ENCODE measurements at places on chromosomes 3 and 15. TPM values are rescaled to one million over a fixed set of nuclear protein-coding genes. Genes with fewer than 3 reads are reported as not detected.
A peak's percentile ranks its signal among the peaks of the same experiment; 100 is the strongest.

- H3K36me3 ChIP-seq, result no peaks in the 10 kb centered on the region
- no peaks in the 10 kb centered on the region for H3K27me3 ChIP-seq
- no peak overlapping the region for H3K4me3 ChIP-seq
- no peak for DNase-seq
- no peak overlapping the region for H3K27ac ChIP-seq
These were observed 150.6 kb downstream of the RAB11A start for GRCh38 chr15:66019826-66020398.

DNA sequence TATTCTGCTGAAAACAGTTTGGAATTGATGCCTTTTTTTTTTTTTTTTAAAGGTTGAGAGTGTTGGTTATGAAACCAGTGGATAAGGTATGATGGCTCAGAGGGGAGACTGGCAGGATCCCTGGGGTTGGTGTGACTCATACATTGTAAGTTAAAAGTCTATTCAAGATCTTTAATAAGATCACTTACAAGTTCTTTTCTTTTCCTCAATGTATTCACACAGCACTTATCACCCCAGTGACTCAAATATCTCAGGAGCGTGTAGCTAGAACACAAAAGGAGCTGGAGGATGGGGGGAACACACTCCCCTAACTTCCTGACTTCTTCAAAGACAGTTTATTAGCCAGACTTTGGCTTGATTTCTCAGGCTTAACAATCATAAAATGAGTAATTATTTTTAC lies 285.3 kb downstream of the SV2B start:
- H3K27ac ChIP-seq, result no peak overlapping the region
- no peaks in the 10 kb centered on the region for H3K27me3 ChIP-seq
- no peak overlapping the region for H3K4me3 ChIP-seq
- no peaks in the 10 kb centered on the region for H3K4me1 ChIP-seq
- H3K36me3 ChIP-seq, result no peaks in the 10 kb centered on the region

LINGO1 gene
- 0.63 TPM for total RNA-seq

DNA sequence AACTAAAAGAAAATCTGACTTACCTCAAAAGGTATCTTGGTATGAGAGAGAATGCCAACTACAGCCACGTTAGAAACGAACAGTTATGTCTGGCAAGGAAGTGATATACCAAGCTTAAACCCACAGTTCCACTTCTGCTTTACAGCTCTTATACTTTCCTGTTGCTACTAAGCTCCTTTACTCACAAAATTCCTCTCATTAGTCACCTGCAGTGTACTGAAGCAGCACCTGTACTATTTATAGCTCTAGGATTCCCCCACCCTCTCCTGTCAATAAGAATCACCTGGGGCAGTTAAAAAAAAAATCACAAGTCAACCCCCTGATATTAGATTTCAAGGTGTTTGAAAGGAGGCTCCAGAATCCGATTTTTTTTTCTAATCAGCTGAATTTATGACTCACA lies 2.9 kb upstream of the TMEM266 start:
- peak overlapping the region; percentile 4 for H3K27ac ChIP-seq
- H3K36me3 ChIP-seq, result no peaks in the 10 kb centered on the region

NRG4 gene
- total RNA-seq, result not detected

GRCh38 chr3:51397392-51397791 lies 6.3 kb downstream of the RBM15B start:
- H3K36me3 ChIP-seq, result peaks cover 33% of the 10 kb centered on the region
- H3K4me3 ChIP-seq, result no peak overlapping the region
- H3K27me3 ChIP-seq, result no peaks in the 10 kb centered on the region
- DNase-seq, result no peak
- H3K27ac ChIP-seq, result no peak overlapping the region

DNA sequence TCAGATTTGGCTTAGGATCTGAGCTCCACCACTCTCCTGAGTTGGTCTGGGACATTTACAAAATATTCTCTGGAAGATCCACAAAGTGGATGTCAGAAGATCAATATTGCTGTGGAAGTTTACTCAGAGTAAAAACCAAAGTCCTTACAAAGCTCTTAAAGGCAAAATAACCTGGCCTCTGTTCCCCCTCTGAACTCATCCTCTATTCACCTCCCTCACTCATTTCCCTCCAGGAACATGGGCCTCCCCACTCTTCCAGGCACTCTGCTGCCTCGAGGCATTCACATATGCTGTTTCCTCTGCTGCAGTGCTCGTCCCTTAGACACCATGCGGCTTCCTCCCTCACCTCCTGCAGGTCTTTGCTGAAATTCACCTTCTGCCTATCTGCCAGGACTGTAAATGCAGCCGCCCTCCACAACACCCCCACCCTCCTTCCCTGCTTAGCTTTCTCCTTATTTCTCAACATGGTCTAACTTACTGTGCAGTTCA lies 19.1 kb upstream of the CCDC174 start:
- no peak overlapping the region for H3K27ac ChIP-seq
- no peaks in the 10 kb centered on the region for H3K4me1 ChIP-seq
- DNase-seq, result no peak
- no peak overlapping the region for H3K4me3 ChIP-seq
- no peaks in the 10 kb centered on the region for H3K36me3 ChIP-seq
- H3K27me3 ChIP-seq, result no peaks in the 10 kb centered on the region

- no peaks in the 10 kb centered on the region for H3K27me3 ChIP-seq
- no peak overlapping the region for H3K4me3 ChIP-seq
- H3K36me3 ChIP-seq, result peaks cover under 1% of the 10 kb centered on the region
- H3K4me1 ChIP-seq, result no peaks in the 10 kb centered on the region
- DNase-seq, result no peak
These were observed 45.4 kb downstream of the PLOD2 start for GRCh38 chr3:146115619-146116018.

GRCh38 chr3:152259468-152259867 lies 9.3 kb upstream of the MBNL1 start:
- peaks cover 49% of the 10 kb centered on the region for H3K4me1 ChIP-seq
- H3K4me3 ChIP-seq, result no peak overlapping the region
- no peak for DNase-seq
- H3K36me3 ChIP-seq, result no peaks in the 10 kb centered on the region

GRCh38 chr3:38490281-38491030 lies 5.7 kb upstream of the EXOG start:
- no peaks in the 10 kb centered on the region for H3K36me3 ChIP-seq
- no peaks in the 10 kb centered on the region for H3K27me3 ChIP-seq
- H3K4me3 ChIP-seq, result no peak overlapping the region
- no peak overlapping the region for H3K27ac ChIP-seq
- no peaks in the 10 kb centered on the region for H3K4me1 ChIP-seq

DNA sequence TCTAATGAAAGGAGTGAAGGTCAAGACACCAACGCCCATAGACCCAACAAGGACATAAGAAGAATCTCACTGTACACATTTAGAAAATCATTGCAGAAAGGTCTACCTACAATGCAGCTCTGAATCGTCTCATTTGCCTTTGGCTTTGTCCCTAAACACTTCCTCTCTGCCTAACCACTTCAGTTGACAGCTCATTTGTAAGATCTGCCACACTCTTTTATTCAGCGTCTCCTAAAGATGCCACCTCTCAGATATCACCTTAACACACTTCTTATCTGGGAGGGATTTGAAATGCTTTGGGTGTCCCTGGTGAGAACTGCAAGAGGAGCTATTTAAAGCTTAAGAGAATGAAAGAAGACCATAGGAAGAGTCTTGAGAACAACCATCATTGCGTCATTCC lies 38.7 kb downstream of the RAB27A start:
- no peak overlapping the region for H3K27ac ChIP-seq
- peaks cover 20% of the 10 kb centered on the region for H3K4me1 ChIP-seq
- no peaks in the 10 kb centered on the region for H3K36me3 ChIP-seq
- no peaks in the 10 kb centered on the region for H3K27me3 ChIP-seq
- DNase-seq, result no peak

RASGRP1 gene
- total RNA-seq, result 2.6 TPM

GRCh38 chr3:124381575-124382333 lies 348.5 kb upstream of the UMPS start:
- no peaks in the 10 kb centered on the region for H3K36me3 ChIP-seq
- no peak for DNase-seq
- no peaks in the 10 kb centered on the region for H3K27me3 ChIP-seq
- H3K27ac ChIP-seq, result no peak overlapping the region
- H3K4me3 ChIP-seq, result no peak overlapping the region
- H3K4me1 ChIP-seq, result peaks cover 14% of the 10 kb centered on the region

LTK gene
- 0.35 TPM for total RNA-seq

- H3K4me3 ChIP-seq, result no peak overlapping the region
- no peak for DNase-seq
- no peaks in the 10 kb centered on the region for H3K36me3 ChIP-seq
These were observed 92.0 kb downstream of the ALCAM start for GRCh38 chr3:105458518-105459215.

DNA sequence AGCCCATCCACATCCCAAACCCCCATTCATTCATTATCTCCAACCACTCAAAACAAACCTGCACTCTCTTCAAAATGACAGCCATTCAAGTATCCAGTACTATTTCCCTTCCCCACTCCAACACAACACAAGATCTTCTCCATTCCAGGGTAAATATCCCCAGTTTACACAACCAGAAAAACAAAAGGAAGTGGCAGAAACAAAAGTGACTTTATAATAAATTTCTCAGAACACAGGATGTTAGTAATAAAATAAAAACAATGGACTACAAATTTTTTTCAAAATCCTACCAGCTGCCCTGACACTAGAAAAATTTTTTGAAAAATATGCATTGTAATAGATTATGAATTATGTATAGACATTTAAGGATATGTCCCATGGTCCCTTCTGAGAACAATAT lies 14.2 kb downstream of the CPA3 start:
- H3K4me3 ChIP-seq, result no peak overlapping the region
- DNase-seq, result no peak
- no peaks in the 10 kb centered on the region for H3K4me1 ChIP-seq
- H3K36me3 ChIP-seq, result no peaks in the 10 kb centered on the region
- H3K27me3 ChIP-seq, result no peaks in the 10 kb centered on the region

DNA sequence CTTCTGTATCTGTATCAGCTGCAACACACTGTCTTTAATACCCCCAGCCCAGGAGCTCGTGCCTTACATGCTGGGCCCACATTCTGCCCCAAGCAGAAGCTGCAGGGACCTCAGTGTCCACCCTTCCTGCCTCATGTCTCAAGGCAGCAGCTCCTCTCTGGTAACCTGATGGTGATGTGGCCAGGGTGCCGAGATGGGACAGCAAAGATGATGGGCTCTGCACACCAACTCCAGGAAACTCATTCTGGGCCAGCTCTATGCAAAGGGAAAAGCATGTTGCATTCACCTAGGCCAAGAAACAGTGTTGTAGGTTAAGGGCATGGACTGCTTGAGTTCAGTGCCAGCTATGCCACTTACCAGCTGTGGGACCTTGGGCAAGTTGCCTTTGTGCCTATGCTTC lies 79.5 kb upstream of the PRR23C start:
- H3K4me3 ChIP-seq, result no peak overlapping the region
- DNase-seq, result no peak
- no peaks in the 10 kb centered on the region for H3K36me3 ChIP-seq
- H3K4me1 ChIP-seq, result no peaks in the 10 kb centered on the region
- no peaks in the 10 kb centered on the region for H3K27me3 ChIP-seq
- no peak overlapping the region for H3K27ac ChIP-seq

DNA sequence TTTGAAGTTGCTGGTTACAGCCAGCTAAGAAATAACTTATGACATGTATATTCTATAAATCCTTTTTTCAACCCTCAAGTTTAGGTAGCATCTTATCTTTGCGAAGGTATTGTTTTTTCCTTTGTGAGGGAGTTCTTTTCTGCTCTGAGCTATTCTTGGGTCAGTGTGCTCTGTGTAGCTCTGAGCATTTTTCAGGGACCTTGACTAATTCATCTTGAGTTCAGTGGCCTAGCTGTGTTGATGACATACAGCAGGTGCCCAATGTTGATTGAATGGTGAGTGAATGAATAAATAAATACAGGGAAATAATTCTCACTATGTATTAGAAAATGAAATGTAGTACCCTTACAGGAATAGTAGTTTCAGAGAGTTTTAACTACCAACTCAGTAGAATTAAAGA lies 335.3 kb downstream of the IL20RB start:
- DNase-seq, result no peak
- no peaks in the 10 kb centered on the region for H3K4me1 ChIP-seq
- no peak overlapping the region for H3K27ac ChIP-seq
- no peak overlapping the region for H3K4me3 ChIP-seq
- H3K27me3 ChIP-seq, result no peaks in the 10 kb centered on the region

GRCh38 chr3:111943533-111943932 lies 35.3 kb upstream of the ABHD10 start:
- DNase-seq, result no peak
- no peak overlapping the region for H3K4me3 ChIP-seq
- no peaks in the 10 kb centered on the region for H3K4me1 ChIP-seq
- H3K27ac ChIP-seq, result no peak overlapping the region

GOLGA8H gene
- total RNA-seq, result 0.68 TPM

DNA sequence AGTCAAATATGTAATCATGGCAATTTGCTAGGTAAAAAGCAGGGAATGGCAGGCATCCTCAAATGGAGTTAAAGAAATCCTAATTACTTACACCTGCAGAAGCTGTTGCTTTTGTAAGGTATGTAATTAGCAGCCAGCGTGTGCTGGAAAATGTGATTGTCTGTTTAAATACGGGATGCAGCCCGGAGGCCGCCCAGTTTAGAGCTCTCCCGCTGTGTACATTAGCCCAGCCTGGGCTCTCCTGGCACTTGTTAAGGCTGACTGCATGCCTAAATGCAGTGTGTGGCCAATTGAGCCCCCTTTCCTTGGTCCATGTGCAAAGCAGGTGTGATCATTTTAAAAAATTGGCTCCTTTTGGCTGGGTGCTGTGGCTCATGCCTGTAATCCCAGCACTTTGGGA lies 9.0 kb downstream of the DPH3 start:
- DNase-seq, result no peak
- no peak overlapping the region for H3K4me3 ChIP-seq
- peaks cover 6% of the 10 kb centered on the region for H3K36me3 ChIP-seq
- H3K27ac ChIP-seq, result no peak overlapping the region
- H3K4me1 ChIP-seq, result peaks cover 6% of the 10 kb centered on the region
- H3K27me3 ChIP-seq, result no peaks in the 10 kb centered on the region

- no peaks in the 10 kb centered on the region for H3K4me1 ChIP-seq
- H3K27me3 ChIP-seq, result no peaks in the 10 kb centered on the region
- H3K27ac ChIP-seq, result no peak overlapping the region
- no peak overlapping the region for H3K4me3 ChIP-seq
- no peak for DNase-seq
- H3K36me3 ChIP-seq, result peaks cover 34% of the 10 kb centered on the region
These were observed 218.5 kb downstream of the ITPR1 start for GRCh38 chr3:4711680-4711992.

CFAP100 gene
- total RNA-seq, result not detected

GRCh38 chr3:112498914-112499711 lies at the start of gene BTLA:
Gene BTLA, minus strand, starts transcription at chr3:112499472. Its CDS starts 114 bp downstream, at chr3:112499358.
- no peak for DNase-seq
- no peaks in the 10 kb centered on the region for H3K4me1 ChIP-seq
- no peak within 1 kb of the TSS for H3K4me3 ChIP-seq

LCTL gene
- not detected for total RNA-seq

DNA sequence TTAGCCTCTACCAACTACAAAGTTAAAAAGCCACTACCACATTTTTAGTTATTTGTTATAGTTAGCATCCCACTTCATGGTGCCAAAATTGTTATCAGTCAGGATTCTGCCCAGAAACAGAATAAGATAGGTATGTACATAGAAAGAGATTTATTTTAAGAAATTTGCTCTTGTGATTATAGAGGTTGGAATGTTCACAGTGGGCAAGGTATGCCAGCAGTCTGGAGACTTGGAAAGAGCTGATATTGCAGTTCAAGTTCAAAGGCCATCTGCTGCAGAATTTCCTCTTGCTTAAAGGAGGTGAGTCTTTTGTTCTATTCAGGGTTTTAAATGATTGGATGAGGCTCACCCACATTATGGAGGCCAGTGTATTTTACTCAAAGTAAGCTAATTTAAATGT lies 143.8 kb upstream of the POU1F1 start:
- H3K27me3 ChIP-seq, result no peaks in the 10 kb centered on the region
- no peaks in the 10 kb centered on the region for H3K4me1 ChIP-seq
- no peak overlapping the region for H3K4me3 ChIP-seq
- DNase-seq, result no peak
- no peak overlapping the region for H3K27ac ChIP-seq
- no peaks in the 10 kb centered on the region for H3K36me3 ChIP-seq

CGNL1 gene
- total RNA-seq, result 33.5 TPM

SLCO3A1 gene
- total RNA-seq, result 39.1 TPM
